ENCODE measurements at places on chromosomes 3 and 15.
A peak's percentile ranks its signal among the peaks of the same experiment; 100 is the strongest.

GRCh38 chr15:57731530-57732103 is 25.1 kb downstream of the POLR2M start:
- DNase-seq, result no peak

GRCh38 chr3:122919291-122919610 is 108.3 kb downstream of the SEMA5B start:
- DNase-seq, result no peak

DNA sequence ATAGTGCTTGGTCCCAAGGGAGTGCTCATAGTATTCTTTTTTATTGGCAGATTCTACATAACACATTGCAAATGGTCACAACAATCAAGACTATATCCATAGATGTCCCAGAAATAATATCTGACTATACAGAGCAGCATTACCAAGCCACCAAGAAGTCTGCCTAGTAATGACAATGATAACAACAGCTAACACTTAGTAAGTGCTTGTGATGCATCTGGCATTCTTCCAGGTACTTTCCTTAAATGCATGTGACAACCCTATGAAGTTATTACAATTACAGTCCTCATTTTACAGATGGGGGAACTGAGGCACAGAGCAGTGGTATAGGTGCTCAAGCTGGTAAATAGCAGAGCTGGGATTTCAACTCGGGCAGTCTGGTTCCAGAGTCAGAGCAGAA is 49.6 kb upstream of the ICE2 start:
- peak; percentile 71 for DNase-seq

DNA sequence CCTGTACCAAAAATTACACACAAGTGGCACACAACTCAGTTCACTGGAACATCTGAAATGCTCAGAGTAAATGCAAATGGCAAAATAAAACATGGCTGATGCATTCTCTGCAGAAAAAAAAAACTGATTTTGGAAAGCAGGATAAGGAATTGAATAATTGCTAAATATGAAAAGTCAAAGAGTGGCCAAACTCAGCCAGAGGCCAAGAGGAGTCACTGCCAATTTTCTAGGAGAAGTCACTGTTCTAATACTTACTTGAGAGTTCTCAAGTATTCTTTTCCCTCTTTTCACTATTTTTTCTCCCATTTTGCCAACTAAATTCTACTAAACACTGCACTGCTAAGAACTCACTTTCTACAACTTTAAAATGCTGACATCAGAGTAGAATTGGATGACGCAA is 1018.6 kb downstream of the TUSC7 start:
- DNase-seq, result no peak

- no peak for DNase-seq
These were observed 19.2 kb downstream of the ZBTB38 start for GRCh38 chr3:141387516-141387915.

DNA sequence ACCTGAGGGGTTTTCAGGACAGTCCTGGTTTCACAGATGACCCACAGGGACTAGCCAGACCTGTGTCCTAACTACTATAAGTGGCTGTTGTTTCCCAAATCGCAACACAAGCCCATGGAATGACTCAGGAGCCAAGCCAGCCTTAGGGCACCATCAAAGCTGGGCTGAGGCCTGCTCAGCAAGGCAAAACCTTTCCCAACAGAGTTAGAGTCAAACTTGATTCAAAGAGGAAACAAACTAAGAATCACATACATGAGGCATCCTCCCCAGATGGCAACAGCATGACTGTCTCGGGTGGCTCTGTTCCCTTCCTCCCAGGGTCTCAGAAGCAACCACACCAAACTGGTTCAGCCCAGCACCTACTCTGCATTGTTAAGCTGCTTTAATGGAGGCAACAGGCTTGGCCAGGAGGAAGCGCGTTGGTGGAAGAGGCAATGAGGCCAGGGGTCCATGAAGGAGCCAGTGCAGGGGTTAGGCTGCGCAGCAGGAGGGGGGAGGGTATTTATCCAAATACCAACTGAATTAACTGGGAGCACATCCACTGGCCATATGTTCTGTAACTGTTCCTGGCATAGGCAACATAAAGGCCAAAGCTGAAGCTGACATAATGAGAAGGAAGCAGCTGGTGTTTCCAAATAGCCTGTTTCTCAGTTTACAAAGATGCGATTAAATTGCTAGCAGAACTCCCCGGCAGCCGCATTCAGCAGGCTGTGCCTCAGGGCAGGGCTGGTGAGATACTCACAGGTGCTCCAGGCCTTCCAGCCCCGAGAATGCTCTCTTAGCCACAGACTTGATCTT is 102.4 kb downstream of the LRIG1 start:
- DNase-seq, result peak; percentile 22

GRCh38 chr3:9932843-9933560 is 632 bp upstream of the CRELD1 start:
- peak; percentile 89 for DNase-seq

DNA sequence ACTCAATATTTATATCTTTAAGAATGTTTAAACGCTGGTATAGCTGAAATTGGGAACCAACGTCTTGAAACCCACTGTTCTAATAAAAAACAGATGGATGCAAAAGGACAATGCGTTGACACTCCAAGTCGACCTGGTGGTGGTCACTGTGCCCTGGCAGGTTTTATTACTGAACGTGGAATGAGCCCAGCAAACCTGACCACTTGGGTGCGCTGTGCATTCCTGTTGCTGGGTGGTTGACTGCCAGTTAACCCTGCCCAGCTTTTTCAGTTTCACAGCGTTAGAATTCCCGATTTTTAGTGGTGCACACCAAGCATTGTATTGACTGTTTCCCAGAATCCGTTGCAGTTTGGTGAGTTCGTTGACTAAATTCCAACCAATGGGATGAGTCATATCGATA is 384.4 kb downstream of the OCA2 start:
- no peak for DNase-seq

- peak; percentile 63 for DNase-seq
These were observed 570 bp downstream of the PCNP start for GRCh38 chr3:101574388-101575112.

GRCh38 chr15:55250392-55250791 is 39.2 kb downstream of the RAB27A start:
- DNase-seq, result no peak

DNA sequence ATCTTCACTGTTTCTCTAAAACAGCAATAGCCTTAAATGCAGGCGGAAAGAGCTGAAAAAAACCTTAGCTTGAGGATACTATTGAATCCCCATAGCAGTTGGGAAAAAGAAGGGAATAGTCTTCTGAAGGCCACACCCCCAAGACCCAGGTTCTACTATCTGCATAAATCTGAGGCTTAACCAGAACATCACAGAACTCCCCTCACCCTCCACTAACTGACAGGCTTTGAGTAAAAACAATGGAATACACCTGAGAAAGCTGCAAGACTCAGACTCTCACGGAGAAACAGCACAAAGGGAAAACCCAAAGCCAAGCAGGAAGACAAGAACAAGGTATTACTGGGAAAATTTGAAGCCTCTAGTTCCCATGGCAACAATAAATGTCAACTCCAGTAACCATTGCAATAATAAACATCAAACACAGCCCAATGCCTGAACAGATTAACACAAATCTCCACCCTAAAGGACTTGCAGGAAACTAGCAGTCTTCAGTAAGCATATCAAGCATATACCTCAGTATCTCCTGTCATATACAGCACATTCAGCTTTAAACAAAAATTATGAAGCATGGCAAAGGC is 56.4 kb downstream of the TMCC1 start:
- peak; percentile 13 for DNase-seq

DNA sequence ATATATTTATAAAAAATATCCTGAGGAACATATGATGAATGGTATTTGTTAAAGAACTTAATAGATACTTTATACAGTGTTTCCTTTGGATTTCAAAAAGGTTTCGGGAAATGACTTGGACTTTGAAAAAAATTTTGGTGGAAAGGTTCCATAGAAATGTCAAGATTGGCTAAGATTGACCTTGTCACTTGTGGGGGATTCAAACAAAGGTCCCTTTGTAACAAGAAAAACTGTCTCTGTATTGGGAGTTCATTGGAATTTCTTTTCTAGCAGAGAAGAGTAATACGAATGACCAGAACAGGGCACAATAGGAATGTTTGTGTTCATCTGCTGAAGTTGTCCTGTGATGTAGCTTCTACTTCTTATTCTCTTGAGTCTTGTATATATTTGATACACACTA is 43.2 kb downstream of the ARHGEF26 start:
- no peak for DNase-seq

DNA sequence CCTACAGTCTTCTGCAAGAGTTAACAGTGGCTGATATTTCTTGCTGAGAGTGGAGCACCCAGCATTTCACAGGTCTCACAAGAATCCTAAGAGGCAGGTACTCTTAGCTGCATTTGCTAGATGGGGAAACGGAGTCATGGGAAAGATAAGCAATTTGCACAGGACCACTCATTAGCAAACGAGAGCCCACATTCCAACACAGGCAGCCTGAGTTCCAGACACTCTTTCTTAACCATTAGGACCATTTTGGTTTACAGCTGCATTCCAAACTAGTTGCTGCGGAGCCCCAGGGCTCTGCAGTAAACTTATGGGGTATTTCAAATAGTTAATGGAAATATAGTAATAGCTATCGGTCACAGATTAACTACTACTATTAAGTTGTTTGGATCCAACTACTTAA is 42.5 kb downstream of the LYZL4 start:
- no peak for DNase-seq

DNA sequence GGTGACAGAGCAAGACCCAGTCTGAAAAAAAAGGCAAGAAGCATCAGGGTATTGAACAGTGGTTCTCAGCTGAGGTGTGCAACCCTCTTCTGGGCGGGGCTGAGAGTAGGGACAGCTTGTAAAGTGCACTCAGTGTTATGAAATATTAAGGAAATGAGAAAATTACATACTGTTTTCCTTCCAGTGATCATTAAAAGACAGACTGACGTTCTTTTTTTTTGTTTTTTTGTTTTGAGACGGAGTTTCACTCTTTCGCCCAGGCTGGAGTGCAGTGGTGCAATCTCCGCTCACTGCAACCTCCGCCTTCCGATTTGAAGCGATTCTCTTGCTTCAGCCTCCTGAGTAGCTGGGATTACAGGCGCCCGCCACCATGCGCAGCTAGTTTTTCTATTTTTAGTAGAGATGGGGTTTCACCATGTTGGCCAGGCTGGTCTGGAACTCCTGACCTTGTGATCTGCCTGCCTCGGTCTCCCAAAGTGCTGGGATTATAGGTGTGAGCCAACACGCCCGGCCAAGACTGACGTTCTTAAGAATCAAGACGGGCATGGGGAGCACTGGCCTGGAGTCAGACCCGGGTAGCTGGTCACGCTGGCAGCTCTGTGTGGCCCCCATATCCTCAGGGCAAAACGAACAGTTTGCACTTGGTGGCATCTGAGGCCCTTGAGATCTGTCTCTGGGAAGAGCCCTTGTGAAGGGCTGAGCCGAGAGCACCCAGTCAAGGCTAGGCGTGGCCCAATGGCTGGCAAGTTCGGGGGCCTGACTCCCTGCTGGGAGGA is 11.4 kb downstream of the MAN2A2 start:
- DNase-seq, result no peak

- DNase-seq, result no peak
These were observed 45.8 kb downstream of the ARPP21 start for GRCh38 chr3:35685153-35685552.

- DNase-seq, result no peak
These were observed 231.8 kb downstream of the ROBO2 start for GRCh38 chr3:77271711-77272110.
